HFFc6 (cell line): ENCODE measurements at places on chromosomes 5 and 9.

DNA sequence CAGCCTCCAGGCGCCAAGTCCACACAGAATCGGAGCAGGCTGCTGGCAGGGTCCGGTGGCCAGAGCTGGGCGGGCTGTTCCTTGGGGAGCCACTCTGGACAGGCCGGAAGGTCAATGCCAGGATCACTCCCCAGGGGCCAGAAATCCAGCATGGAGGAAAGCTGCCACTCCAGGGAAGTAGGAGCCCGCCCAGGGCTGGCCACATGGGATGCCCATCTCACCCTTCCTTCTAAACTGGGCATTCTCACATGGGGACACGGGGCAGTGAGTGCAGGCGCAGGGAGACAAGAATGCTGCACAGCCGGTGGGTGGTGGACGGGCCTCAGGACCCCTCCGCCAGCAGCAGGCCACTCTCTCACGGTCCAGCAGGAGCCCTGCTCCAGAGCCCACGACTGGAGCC, 58.2 kb downstream of the ADAMTS2 start:
- DNase-seq: no peak

GRCh38 chr9:130451004-130451390, 6.2 kb downstream of the ASS1 start:
- DNase-seq: no peak

GRCh38 chr9:1170918-1171317, 120.8 kb downstream of the DMRT2 start:
- DNase-seq: no peak

DNA sequence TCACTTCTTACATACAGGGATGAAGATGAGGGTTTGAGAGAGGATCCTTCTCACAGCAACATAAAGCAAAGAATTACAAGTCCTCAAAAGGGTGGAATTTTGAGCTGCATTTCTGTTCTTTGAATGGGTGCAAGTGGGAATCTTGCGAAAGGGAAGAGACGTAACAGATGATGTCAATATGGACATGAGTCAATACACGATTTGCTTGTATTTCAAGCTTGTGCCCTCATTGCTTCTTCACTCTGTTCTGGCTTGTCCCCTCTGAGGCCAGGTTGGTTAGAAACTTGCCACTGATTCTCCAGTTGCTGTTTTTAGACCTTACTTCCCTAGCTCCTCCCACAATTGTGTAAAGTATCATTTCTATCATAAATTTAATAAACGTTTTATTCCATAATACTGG, 104.8 kb upstream of the CLINT1 start:
- no peak for DNase-seq

- no peak for DNase-seq
These were observed 253.4 kb upstream of the DMAC1 start for GRCh38 chr9:8052991-8053390.

DNA sequence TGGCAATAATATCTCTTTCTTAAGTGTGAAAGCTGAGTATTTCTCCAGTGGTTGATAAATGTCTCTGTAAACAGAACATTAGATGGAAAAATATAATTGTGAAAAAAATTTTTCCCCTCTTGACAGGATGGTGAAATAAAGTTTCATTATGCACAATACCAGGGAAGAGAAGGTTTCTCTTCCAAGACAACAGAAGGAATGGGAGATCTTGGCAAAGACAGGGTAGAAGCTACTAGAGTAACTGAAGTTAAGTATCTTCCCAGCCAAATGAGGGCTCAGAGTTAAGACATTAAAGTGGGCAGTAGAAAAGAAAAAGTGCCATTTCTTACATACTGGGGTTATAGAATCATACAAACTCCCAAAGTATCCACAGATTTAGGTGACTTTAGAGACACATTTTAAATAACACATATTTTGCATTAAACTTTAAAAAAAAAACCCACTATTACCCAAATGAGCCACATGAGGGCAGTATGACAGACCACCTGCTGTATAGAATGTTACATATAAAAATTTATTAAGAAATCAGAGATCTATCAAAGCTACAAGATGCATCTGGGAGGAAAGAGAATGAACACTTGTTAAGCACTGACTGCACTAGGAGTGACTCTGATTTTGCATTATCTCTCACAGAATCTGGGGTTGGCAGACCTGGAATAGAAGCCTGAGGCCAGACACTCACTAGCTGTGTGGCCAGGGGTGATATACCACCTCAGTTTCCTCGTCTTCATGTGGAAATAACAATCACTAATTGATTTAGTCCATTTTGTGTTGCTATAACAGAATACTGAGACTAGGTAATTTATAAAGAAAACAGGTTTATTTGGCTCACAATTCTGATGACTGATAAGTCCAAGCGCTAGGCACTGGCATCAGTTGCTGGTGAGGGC, 98.5 kb downstream of the ARSB start:
- DNase-seq: no peak

- DNase-seq: peak; percentile 22
These were observed 601 bp downstream of the ERGIC1 start for GRCh38 chr5:172834415-172835289.

DNA sequence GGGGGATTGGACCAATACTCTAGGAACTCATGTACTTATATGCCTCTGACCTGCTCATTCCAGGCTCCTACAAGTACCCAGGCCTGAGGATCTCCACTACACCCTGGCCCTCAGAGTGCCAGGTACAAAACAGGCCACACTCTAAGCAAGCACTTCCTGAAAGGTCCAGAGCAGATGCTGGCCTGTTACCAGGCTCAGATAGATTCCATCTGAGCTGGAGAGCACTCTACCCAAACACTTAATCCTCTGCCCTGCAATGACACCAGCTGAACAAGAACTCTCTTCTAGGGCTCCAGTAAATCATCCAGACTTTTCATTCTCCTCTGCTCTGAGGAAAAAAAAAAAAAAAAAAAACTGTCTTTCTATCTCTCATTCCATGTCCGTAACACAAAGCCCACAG, 2.9 kb downstream of the P4HA2 start:
- no peak for DNase-seq

- no peak for DNase-seq
These were observed 47.5 kb upstream of the FAT2 start for GRCh38 chr5:151638619-151639018.

DNA sequence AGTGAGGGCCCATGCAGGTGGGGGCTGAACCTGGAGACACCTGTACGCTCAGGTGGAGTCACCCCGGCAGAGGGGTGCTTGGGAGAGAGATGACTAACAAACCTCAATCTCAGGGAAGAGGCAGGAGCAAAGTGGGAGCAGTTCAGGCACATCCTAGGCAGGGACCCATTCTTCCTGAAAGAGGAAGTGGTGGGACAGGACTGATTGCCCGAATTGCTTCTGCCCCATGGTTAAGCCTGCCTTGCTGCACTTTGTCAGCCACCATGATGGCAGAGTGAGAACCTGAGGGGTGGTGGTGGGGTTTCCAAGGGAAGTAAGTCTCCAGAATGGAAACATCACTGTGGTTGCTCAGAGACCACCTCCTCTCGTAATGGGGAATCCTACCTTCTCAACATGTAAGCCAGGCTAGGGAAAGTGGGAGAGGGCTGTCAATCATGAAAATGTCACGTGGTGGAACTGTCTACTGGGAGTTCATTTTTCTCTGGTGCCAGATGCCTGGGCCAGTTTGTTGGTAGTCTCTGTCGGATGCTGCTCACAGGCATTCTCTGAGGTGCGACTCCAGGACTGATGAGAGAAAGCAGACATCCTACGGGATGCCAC, 150.4 kb downstream of the HSPA4 start:
- DNase-seq: no peak

- no peak for DNase-seq
These were observed 429.4 kb downstream of the PIK3R1 start for GRCh38 chr5:68644971-68645370.

- no peak for DNase-seq
These were observed 477.1 kb downstream of the PDE4D start for GRCh38 chr5:59416451-59416850.

GRCh38 chr5:133868946-133869518, 99.4 kb downstream of the C5orf15 start:
- DNase-seq: peak; percentile 57

GRCh38 chr5:61245936-61246335, 83.7 kb upstream of the SMIM15 start:
- DNase-seq: no peak

- DNase-seq: no peak
These were observed 60.6 kb downstream of the PAM start for GRCh38 chr5:102815540-102816332.

- DNase-seq: no peak
These were observed 53.6 kb upstream of the SIMC1 start for GRCh38 chr5:176184608-176185132.

- DNase-seq: peak; percentile 63
These were observed 13.1 kb downstream of the DIAPH1 start for GRCh38 chr5:141605523-141606277.

DNA sequence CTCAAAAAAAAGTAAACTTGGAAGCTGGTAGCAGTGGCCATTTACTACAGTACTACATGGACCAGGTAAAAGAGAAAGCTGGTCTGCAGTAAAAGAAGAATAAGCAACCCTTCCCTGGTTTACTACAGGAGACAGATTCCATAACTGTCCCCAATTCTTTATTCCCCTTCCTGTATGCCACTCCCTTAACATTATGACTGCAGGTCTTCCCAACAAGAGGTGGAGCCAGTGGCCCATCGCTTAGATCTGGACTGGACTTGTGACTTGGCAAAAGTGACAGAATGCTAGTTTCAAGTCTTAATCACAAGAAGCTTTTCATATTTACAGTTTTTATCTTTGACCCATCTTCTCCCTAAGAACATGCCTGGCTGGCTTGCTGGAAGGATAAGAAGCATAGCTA, 42.6 kb upstream of the SLC12A2 start:
- DNase-seq: no peak

GRCh38 chr5:124630767-124631704, 115.4 kb downstream of the ZNF608 start:
- peak; percentile 64 for DNase-seq

DNA sequence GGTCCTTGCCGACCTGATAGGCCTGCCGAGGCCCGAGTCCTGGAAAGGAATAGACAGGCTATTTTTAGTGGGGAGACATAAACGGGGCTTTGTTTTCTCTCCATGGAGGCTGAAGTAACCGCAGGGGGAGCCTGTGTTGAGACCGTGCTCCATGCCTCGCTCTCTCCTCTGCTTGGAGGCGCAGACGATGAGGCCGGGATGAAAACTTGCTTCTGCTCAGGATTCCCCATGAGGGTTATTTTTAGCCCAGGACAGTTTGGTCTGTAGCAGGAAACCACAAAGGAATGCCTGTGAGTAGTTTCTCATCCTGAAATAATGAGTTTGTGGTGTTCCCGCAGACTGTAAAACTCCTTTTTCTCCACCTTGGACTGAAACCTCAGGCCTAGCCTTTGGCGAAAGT, 81.9 kb upstream of the RARS1 start:
- DNase-seq: peak; percentile 92

- no peak for DNase-seq
These were observed 129.7 kb downstream of the CEMIP2 start for GRCh38 chr9:71638627-71639026.

GRCh38 chr9:133064241-133065069, 2.7 kb downstream of the CEL start:
- DNase-seq: no peak

DNA sequence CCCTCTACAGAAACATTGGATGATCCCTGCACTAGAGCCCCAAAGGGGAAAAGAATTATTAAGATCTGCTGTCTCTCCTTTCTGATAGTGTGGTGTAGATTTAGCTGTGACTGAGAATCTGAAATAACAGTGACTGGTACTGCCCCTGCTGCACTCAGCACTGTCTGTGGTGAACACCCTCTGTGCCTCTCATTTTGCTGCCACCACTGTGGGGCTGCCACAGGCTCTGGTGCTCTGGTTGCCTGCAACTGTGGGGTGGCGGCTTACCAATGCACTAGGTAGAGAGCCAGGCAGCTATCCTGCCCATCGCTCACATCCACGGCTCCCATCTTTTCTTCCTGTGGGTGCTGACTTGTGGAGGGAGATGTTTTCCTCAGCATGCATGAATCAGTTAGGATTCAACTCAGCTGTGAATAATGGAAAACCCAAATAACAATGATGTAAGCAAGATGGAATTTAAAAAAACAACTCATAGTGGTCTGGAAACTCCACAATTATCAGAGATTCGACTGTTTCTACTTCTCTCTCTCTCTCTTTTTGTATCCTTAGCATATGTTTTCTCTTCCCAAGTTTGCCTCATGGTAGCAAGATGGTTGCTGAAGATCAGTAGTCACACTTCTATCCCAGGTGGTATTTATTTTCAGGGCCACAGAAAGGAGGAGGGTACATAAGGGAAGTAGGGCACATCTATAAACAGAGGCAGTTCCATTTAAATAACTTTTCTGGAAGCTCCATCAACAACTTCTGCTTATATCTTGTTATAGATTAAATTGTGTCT, 99.8 kb upstream of the DAP start:
- DNase-seq: peak; percentile 47

DNA sequence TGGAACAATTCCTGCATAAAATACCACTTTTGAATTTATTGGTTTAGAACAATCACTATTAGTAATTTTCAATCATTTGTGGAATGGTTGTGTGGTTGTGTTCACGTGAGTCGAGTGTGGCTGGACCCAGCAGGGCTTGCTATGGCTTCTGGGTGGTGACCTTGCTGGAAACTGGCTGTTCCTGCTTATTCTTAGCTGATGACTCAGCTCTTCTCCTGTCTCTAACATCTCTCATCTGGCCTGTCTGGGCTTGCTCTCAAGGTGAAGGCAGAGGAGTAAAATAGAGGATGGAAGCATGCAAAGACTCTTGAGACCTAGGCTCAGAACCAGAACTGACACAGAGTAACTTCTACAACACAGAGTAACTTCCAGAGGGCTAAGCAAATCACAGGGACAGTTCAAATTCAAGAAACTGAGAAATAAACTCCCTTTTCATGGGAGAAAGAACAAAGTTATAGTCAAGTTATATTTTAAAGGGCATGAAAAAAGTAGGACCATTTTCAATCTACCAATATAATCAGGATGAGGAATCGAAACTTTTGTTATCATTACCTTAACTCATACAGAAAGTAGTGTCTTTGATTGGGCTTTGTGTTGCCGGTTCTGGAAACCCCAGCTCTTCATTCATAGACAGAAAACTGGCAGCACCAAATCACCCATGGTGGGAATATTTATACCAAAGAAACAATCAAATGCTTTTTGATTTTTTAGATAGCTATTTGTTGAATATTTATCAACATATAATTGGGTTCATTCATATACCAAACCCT, 665.1 kb downstream of the CDH18 start:
- DNase-seq: no peak

GRCh38 chr5:143448518-143448917, 45.0 kb upstream of the NR3C1 start:
- no peak for DNase-seq

DNA sequence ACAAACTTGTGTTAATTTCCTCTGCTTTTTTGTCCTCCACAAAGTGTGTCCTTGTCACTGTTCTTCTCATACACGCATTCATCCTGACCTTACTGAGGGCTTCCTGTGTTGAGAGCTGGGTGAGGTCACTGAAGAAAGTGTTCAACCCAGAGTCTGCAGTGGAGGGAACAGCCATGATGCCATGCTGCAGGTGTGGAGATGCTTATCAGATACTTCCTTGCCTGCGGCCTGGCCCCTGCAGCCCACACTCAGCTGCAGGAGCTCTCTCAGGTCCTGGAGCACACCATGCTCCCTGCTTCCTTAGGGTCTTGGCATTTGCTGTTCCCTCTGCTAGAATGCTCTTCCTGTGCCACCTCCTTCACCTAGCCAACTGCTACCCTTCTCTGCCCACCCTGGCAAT, 108.1 kb upstream of the SPRY4 start:
- DNase-seq: no peak
